ENCODE measurements at places on chromosomes 3 and 15.

DNA sequence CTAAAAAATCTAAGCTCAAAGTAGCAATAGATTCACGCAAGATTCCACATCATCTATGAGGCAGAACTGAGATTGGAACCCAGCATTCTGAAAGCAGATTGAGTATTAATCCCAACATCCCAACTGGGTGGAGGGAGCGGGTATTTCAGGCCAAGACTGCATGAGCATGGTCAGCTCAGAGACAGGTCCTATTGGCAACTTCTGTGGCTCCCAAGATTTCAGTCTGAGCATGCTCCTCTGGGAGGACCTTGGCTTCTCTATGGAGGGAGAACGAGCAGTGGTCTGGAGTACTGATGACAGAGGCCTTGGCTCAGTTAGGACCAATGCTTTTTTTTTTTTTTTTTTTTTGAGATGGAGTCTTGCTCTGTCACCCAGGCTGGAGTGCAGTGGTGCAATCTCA lies 4.0 kb upstream of the ITGA11 start:
- peak; percentile 57 for DNase-seq

DNA sequence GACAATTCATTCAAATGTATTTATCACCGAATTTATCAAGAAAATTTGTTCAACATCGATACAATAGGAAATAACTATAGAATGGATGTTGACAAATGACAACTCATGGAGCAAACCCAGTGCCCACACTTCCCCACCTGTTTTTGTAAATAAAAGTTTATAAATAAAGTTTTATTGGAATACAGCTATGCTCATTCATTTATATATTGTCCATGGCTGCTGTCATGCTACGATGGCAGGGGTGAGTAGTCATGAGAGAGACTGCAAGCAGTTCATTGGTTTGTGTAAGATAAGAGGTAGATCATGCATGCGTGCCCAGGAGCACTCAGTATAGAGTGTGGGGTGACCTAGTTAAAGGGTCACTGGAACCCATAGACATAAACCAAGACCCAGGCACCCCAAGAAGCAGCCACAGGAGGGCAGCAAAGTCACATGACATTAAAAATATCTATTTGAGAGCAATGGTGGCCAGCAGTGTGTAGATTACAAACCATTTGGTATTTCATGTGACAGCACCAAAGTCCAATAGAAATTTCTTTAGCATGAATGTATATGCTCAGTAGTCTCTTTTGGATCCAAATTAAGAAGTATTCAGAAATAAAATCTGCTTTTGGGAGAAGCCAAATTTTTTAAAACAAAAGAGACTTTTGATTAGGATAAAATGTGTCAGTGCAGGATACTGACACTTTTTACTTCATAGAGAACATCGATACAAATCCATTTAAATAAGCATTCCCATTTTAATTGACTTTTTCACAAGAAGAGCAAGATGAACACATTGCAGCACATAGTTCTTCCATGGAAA lies 794.8 kb downstream of the MCTP2 start:
- peak; percentile 58 for DNase-seq

DNA sequence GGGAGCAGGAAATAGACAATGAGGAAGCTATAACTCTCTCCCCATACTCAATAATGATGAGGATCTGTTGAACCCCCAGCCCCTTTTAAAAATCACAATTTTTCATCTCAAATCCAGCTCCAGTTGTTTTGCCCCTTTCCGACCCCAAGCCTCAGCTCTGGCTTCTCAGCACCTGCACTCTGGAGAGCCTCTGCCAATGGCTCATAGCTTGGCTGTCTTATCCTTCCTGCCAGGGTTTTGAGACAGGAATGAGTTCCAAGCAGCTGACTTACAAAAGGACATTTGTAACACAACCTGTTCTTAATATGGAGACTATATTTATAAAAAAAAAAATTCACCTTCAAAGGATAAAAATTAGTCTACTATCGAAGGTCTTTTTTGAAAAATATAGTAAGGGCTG lies 105.9 kb upstream of the NEDD4 start:
- DNase-seq: no peak

DNA sequence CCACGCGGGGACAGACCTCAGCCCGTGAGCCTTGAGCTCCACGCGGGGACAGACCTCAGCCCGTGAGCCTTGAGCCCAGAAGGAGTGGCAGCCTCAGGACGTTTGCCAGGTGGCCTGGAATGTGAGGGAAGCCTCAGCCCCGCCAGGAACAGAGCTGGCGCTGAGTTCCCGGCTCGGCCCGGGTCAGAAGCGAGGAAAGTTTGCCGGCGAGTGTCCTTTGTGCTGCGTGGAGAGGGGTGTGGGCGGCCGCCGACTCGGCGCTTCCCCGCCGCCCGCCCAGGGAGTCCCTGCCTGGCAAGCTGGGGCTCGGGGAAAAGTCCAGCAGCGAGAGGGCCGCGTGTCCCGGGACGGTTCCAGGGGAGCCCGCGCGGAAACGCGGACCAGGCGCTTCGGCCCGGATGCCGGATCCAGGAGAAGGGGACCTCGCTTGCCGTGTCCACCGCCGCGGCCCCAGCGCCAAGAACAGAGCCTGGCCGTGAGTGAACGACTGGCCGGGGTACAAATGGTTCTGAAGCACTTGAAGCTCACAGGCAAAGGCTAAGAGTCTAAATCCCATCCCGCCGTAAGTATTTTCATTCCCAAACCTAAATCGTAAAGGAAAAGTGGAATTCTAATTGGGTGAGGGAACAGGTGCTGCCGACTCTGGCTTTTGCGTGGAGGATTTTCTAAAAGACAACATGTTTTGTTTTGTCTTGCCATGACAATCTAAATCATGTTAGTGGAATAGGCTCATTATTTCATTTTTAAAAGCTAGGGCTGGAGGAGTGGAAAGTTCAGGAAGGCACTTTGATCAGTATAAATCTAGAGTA lies 1.7 kb downstream of the LRRN1 start:
- peak; percentile 62 for DNase-seq

GRCh38 chr3:174352227-174352626 lies 506.9 kb upstream of the NAALADL2 start:
- no peak for DNase-seq

DNA sequence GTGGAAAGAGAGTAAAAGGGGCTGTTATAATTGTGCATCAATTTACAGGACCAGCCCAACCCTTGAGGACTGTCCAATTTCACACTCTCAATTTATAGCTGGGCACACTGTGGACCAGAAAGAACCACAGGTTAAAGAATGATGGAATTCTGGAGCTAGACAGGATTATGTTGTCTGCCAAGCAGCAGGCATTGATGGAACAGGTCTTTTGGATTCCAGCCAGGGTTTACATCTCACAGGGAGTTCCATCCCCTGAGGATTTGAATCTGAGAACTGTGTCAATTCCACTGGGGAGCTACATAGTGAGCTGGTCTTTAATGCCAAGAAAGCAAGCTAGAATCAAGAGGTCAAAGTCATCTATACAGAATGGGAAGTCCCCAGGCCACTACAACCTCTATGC lies 389.5 kb upstream of the WNT5A start:
- no peak for DNase-seq

DNA sequence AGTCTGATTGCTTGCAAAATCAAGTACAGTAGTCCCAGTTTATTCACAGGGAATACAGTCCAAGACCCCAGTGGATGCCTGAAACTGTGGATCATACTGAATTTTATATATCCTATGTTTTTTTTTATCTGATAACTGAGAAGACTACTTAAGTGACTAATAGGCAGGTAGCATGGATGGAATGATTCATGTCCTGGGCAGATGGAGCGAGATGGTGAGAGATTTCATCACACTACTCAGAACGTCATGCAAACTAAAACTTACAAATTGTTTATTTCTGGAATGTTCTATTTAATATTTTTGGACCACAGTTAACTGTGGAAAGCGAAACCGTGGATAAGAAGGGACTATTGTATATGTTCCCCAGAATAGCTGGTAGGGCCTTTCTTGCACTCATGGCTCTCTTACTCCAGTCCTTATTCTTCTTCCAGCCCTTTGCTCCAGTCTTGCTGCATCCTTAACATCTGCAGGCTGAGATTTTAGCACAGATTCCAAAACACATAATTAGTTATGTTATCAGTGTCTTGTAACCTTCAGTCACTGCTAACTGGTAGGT lies 290.0 kb downstream of the ADAMTSL3 start:
- no peak for DNase-seq

DNA sequence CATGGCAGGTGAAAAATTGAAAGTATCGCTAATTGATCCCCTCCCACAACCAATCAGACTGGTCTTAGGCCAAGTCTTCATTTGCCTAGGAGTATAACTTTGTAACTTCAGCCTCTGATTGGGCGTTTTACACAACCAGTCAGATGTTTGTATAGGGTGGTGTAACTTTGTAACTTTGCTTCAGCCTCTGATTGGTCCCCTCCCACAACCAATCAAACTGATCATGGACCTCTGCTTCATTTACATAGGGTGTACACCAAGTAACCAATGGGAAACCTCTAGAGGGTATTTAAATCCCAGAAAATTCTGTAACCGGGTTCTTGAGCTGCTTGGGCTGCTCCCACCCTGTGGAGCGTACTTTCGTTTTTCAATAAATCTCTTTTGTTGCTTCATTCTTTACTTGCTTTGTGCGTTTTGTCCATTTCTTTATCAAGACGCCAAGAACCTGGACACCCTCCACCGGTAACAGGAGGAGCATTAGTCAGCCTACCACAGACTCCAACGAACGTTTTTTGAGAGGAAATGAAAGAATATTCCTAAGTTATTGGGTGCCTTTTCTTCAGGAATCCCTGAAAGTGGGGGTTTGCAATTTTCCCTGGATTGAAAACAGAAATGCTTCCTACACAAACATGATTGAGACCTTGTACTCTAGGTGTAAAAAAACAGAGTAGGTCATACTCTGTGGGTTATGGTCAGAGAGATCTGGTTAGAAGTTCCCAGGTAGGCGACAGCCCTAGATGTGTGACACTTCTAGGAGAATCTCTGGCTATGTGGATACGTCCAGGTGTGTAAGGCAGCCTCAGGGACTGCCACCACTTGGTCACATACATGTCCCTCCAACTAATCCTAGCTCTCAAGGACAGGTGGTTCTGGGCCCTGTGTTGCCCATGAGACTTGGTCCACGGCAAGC lies 5.5 kb upstream of the SACM1L start:
- DNase-seq: no peak

DNA sequence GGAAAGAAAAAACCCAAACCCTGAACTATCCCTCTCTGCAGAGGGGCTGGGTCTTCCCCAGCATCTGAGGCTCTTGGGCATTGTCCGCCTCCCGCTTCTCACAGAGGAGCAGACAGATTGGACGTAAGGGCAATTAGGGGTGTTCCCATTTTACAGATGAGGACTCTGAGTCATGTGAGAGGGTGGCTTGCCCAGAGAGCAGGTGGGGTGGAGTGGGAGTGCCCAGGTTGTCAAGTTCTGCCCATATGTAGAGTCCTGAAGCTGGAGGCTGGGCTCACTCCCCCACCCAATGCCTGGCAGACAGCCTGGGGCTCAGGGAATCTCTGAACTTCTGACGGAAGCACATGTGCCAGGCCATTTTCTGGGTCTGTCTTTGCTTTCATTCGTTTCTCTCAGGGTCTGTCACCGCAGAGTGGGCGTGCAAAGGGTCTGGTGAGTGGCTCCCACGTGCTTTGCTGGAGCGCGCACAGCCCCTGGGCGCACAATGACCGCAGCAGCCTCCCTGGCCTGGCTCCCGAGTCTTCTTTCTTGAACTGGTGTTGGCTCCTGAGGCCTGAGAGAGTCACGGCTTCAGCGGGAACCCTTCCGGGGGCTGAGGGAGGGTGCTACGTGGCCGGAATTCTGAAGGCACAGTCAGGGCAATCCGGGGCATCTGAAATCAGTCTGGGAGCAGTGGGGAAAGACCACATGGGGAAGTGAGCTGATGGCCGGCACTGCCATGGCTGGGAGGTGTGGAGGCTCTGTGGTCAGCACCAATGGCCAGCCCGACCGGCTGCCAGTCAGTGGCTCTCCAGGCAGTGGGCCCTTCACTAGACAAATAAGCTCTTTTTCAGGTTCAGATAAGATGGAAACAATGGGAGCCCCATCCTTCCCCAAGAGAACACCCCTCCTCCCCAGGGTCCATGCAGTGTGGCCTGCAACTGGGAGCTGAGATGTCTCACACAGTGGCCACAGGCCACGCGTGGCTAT lies 1.1 kb upstream of the TRPM1 start:
- no peak for DNase-seq

DNA sequence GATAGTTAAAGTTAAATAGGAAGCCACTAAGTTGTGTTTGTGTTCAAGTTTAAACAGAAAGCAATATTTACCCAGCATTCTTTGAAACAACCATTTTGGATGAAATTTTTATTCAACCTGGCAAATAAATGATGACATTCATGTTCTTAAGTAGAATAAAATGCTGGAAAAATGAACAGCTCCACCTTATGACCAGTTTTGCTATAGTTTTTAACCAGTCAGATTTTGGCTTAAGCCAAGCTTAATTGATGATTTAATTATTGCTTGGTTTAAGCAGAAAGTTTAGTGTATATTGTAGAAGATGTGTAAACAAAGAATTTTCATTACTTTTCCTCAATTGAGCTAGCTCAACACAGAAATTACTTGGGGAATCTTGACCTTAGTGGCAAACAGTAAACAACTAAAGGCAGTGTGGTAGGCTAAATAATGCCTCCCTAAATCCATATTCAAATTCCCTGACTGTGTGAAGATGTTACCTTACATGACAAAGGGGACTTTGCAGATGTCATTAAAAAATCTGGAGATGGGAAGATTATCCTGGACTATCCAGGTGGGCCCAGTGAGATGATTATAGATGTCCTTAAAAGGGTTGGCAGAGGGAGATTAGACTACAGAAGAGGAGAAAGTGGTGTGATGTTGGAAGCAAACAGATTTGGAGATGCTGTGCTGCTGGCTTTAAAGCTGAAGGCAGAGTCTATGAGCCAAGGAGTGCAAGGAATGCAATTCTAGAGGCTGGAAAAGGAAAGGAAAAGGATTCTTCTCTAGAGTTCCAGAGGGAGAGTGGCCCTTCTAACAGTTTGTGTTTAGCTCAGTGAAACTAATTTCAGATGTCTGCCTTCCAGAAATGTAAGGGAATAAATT lies 448.6 kb upstream of the GOLIM4 start:
- no peak for DNase-seq

All from tibial artery (tissue), 4 donors.